ENCODE measurements at places on chromosomes 12 and 14. TPM values are rescaled to one million over a fixed set of nuclear protein-coding genes. Genes with fewer than 3 reads are reported as not detected.

DNA sequence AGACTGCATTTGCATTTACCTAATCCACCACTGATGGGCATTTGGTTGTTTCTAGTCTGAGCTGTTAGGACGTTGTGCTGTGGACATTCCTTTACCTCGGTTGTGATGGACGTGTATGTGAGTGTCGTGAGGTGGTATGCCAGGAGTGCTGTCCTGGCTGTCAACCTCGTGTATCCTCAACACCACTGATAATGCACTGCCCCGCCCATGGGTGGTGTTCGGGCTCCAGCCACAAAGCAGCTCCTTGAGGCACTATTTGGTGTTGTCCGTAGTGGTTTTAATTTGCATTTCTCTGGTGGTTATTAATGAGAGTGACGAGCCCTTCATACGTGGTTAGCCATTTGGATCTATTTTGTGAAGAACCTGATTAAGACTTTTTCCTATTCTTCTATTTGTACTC, 87.6 kb downstream of the PPP2R5C start:
- no peak for DNase-seq

DNA sequence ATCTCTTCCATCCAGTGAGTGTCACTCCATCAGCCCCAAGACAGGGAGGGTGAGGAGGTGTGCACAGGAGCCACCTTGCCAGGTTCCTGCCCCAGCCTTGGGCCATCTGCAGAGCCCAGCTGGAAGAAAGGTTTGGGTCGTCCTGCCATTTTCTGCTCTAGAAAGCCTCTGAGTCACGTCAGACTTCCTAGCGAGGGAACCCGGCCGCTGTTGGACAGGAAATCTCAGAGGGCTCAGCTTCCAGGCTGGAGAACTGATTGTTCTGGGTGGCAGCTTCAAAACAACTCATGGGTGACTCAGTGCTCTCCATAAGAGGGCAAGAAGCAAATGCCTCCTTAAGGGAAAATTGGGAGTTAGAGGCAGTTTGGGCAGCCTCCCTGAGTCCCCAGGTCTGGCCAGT, 16.6 kb downstream of the HIP1R start:
- no peak for DNase-seq

DNA sequence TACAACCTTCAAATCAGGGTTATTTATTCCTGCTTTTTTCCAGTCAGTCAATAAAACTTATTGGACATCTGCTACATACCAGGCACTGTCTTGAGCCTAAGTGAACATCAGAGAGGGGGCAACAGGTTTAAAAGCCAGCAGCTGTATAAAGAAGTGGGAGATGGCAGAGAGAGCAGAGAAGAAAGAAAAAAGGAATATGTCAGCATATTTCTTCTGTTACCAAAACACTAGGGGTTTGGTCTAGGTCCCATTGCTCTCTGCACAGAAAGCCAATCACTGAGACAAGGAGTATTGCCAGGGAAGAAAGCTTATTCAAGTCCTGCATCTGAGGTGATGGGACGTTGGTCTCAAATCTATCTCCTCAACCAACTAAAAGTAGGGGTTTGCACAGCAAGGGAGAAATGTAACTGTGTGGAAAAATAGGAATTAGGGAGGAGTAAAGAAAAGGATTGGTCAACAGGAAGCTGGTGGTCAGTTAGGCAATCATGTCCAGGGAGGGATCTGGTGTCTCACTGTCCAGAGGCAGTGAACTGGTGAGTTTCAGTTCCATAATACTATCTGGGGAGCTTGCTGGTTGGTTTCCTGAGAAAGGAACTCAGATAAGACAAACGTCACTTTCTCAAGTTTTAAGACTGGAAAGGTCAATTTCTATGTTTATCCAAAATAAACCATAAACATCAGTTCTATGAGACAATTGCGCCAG, 107.5 kb downstream of the PHLDA1 start:
- DNase-seq, result no peak

DNA sequence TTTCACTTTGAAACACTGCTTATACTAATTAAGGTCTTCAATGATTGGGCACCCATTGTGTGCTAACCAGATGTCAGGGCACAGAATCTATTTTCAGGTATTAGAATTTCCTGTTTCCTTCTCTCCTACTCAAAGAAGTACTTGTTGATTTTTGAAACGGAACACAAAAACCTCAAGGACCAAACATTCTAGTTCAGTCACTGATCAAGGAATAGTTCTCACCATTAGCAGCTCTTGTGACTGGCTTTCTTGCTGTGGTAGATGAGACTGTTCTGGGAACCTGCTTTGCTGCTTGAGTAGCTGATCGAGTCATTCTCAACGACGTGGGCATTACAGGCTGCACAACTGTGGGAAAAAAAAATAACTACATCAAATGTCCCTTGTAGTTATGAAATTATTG, 11.0 kb downstream of the DLGAP5 start:
- no peak for DNase-seq

The SIX4 gene
- polyA plus RNA-seq, result 6.5 TPM

Measured in right renal cortex interstitium (tissue), 3 donors.